ENCODE measurements at places on chromosomes 13 and 19.

DNA sequence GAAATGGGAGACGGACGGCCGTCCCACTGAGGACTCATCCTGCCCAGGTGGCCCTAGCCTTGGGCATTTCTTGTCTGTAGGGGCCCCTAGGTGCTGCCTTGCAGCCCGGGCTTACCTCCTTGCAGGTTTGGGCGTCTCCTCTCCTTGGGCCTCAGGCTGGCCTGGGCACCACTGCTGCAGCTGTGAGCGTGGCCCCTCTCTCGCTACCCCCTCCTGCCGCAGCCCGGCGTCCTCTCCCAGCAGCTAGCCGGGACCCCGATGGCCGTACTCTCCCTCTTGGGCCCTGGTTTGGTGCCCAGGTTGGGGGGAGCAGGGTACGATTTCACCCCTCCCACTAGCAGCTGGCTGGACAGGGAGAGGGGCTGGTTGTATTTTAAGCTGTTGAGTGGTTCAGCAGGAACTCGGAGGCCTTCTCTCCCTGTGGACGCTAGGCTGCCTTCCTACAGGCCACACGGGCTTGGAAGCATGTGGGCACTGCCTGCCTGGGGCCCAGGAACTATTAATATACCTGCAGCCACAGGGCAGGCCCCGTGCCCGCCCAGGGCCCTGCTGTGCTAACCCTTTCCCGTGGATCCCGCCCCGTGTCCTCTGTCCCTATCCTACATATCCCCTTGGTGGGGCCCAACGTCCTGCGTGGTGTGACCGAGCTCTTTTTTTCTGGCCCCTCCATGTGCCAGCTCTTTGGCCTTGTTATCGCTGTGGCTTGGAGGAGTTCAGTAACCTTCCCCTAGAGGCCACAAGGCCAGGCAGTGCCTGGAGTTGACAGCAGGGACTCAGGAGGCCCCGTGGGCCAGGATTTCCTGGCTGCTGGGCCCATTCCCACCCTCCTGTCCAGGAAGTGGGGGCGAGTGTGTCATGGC, 11.7 kb downstream of the NDUFB7 start:
- DNase-seq: no peak

DNA sequence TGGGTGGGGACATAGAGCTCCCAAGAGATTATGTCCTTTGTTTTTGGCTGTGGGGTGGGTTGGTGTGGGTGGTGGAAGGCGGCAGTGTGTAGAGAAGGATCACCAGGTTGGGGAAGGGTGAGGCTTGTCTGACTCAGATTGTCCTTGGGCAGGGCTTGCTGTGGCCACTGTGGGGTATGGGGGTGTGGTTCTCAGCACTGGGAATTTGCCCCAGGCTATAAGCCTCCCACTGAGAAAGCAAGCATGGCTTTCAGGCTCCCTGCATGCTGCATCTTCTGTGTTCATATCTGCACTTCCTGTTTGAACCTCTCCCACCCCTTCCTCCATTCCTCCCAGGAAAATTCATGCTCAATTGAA, 34.9 kb downstream of the DNAJC15 start:
- DNase-seq: no peak

DNA sequence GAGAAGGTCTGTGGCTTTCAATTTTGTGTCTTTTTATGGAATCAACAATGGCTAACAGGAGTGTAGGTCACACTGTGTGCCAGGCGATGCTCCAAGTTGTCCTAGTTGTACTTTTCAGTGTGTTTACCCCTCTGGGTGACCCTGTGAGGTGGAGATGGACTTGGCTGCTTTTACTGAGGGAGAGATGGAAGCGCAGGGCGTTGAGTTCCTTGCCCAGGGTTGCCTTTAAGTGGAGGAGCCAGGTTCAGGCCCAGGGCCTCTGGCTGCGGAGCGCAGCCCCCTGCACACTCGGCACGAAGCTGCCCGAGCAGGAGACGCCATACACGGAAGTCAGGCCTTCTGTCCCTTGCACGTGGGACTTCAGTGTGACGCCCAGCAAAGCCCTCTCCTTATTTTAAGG, 112.8 kb downstream of the RAB20 start:
- DNase-seq: no peak

DNA sequence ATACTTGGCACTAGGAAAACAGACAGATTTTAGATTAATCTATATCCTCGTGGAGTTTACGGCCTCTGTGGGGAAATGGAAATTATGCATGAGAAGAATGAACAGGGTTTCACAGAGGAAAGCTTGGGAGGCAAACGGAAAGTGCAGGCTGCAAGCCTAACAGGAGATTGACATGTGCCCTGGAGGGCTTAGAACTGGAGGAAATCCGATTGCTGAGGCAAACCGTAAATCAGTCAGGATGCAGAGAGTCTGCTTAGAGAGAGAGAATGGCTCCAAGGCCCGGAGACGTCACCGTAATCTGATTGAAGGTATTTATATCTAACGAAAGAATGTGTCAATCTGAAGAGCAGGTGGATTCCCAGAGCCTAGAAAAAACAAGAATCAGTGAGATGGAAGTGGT, 143.2 kb downstream of the KATNAL1 start:
- DNase-seq: no peak

- peak; percentile 97 for DNase-seq
These were observed at the start of gene ZNF493 for GRCh38 chr19:21396893-21397572. Gene ZNF493 (plus strand): TSS chr19:21397133. CDS start chr19:21397238, 105 bp downstream.

All from globus pallidus (tissue), 1 donor.